ENCODE measurements at places on chromosomes 11 and 22. TPM values are rescaled to one million over a fixed set of nuclear protein-coding genes. Genes with fewer than 3 reads are reported as not detected.

The NELL1 gene
- not detected for total RNA-seq

The HOATZ gene
- total RNA-seq: not detected

The MYO18B gene
- 3.6 TPM for total RNA-seq

The FAM111B gene
- total RNA-seq: 0.89 TPM

The OR52R1 gene
- not detected for total RNA-seq

The HPS5 gene
- total RNA-seq: 65.3 TPM

The PKDREJ gene
- total RNA-seq: not detected

The CHRNA10 gene
- total RNA-seq: 0.59 TPM

The LYVE1 gene
- not detected for total RNA-seq

The DAGLA gene
- 4.4 TPM for total RNA-seq

The TBX1 gene
- total RNA-seq: not detected

The ARHGAP32 gene
- total RNA-seq: 27.3 TPM

The ACCS gene
- total RNA-seq: 6.5 TPM

The TUB gene
- 3.1 TPM for total RNA-seq

The JHY gene
- total RNA-seq: 0.42 TPM

The NFAM1 gene
- total RNA-seq: 0.09 TPM

The YAP1 gene
- 139 TPM for total RNA-seq

The CCDC117 gene
- 19.0 TPM for total RNA-seq

The MS4A6E gene
- total RNA-seq: not detected

The H19 gene
- total RNA-seq: 4.6 TPM

The OSM gene
- total RNA-seq: not detected

The FXYD2 gene
- not detected for total RNA-seq

The OR8D4 gene
- total RNA-seq: not detected

The MRGPRF gene
- 14.7 TPM for total RNA-seq

The ASRGL1 gene
- total RNA-seq: 0.30 TPM

The CSF2RB gene
- total RNA-seq: under 0.01 TPM

The TESMIN gene
- total RNA-seq: 0.30 TPM

The OPCML gene
- 0.89 TPM for total RNA-seq

The TUBA8 gene
- total RNA-seq: not detected

The ARHGAP20 gene
- total RNA-seq: 4.5 TPM

The BAIAP2L2 gene
- under 0.01 TPM for total RNA-seq

The DGCR6 gene
- 1.8 TPM for total RNA-seq

The MS4A12 gene
- not detected for total RNA-seq

The KIAA1671 gene
- 14.6 TPM for total RNA-seq
